SK-MEL-5 (cell line): ENCODE measurements at places on chromosomes 4 and X. TPM values are rescaled to one million over a fixed set of nuclear protein-coding genes. Genes with fewer than 3 reads are reported as not detected.
A peak's percentile ranks its signal among the peaks of the same experiment; 100 is the strongest.

DNA sequence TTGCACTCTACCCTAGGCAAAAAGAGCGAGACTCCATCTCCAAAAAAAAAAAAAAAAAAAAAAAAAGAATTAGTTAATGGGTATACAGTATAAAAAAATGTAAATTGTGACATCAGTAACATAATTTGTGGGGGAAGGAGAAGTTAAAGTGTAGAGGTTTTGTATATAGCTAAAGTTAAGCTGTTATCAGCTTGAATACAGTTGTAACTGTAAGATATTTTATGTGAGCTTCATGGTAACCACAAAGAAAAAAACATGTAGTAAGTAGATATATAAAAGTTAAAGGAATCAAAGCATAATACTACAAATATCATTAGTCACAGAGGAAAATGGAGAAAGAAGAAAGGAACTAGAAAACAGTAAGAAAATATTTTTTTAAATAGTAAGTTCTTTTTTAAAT lies 53.2 kb upstream of the EPGN start:
- DNase-seq, result no peak

Gene PDGFRA
- total RNA-seq, result 0.96 and 1.3 TPM in 2 replicates

DNA sequence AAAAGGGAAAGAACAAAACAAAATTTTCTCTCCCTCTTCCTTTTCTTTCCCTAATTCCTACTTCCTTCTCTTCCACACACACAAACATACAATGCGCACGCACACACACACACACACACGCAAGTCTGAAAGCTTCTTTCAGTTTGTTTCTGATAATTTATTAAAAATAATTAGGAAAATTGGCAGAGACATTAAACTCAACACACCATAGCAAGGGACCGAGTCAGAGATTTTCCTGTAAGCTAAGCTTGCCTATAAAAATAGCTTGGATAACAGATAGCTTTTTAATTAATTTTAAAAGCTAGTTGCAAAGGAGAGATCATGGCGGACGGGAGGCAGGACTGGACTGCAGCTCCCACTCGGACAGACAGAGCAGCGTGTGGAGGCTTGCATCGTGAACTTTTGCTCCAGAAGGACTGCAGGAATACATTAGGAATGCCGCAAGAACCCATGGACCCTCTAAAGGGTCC lies 92.6 kb upstream of the MAPK10 start:
- no peak for DNase-seq

Gene NEUROG2
- total RNA-seq, result 0.67 and 0.69 TPM in 2 replicates

DNA sequence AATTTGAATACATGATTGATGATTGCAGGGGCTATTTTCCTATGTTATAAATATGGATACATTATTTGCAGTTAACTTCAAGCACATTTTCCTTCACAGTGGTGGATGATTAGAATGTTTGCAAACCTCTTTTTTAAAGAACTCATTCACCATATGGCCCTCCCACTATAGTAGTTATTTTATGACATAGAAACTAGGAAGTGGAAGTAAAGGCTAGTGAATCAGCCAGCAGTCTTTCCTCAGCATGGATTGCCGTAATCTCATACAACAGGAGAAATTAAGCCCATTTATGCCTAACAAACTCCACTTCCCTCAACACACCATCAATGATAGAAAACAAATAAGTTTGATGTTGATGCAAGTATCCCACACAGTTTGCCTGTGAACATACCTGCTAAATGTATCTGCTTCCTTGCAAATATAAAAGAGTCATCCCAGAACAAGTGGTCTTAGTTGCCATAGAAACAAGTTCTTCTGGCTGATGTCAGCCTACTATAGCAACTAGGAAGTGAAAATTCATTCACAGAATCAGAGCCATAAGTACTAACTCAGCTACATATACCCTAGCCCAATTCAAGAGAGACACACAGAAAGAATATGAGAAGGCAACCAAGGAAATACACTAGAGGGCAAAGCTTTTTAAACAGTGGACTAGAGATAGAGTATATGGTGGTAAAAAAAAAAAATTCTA lies 100.9 kb upstream of the RADX start:
- DNase-seq, result no peak

GRCh38 chr4:20890761-20891160 lies 190.5 kb downstream of the PACRGL start:
- peak; percentile 54 for DNase-seq

- no peak for DNase-seq
Measured at GRCh38 chr4:41106694-41107419, 107.5 kb downstream of the APBB2 start.

DNA sequence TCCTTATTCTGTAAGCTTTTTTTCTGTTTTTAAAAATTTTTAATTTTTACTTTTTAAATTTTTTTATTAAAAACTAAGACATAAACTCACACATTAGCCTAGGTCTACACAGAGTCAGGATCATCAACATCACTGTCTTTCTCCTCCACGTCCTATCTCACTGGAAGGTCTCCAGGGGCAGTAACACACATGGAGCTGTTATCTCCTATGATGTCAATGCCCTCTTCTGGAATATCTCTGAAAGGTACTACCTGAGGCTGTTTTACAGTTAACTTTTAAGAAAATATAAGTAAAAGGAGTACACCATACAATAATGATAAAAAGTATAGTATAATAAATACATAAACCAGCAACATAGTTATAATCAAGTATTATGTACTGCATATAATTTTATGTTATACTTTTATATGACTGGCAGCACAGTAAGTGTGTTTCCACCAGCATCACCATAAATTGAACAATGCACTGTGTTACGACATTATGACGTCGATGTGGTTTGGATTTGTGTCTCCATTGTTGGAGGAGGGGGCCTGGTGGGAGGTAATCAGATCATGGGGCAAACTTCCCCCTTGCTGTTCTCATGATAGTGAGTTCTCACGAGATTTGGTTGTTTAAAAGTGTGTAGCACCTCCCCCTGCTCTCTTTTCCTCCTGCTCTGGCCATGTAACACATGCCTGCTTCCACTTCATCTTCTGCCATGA lies 21.3 kb downstream of the IL15 start:
- peak; percentile 34 for DNase-seq

- no peak for DNase-seq
Measured at GRCh38 chr4:120869613-120870278, 52.8 kb downstream of the PRDM5 start.

Gene TLR6
- total RNA-seq, result 6.8 and 7.8 TPM in 2 replicates

DNA sequence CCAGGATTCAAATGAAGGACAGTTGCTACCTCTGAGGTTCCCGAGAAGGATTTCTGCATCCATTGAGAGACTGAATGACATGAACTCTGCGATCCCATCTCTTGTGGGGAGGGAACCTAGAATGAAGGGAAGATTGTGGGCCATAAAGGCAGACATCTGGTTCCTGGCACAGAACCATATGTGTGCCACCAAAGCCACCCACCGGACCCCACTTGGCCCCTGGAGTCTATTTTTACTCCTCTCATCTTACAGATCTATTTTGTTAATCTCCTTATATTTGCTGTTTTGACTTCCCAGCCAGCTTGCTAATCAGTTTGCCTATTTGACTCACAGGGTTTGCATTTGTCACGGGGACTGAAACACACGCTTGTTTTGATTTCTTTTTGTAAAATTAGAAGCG lies 7.3 kb downstream of the SOD3 start:
- DNase-seq, result no peak

Gene CD99L2
- total RNA-seq, result 34.4 and 37.7 TPM in 2 replicates

DNA sequence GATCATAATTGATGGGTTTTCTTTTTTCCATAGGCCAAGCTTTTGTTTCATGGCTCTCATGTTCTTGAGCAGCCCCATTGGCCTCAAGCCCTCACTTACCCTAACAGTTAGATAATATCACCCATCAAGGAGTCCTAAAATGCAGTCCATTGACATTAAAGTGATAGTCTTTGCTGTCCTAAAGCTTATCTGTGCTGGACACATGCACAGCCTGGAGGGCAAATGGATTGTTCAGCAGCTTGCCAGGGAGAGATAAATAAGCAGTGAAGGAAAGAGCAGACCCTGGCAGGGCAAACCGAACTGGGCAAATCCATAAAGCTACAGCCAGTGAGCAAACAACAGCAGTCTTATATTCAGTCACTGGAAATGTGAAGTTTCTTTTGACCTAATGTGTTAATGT lies 199.6 kb upstream of the MID1 start:
- DNase-seq, result no peak

Gene LONRF3
- total RNA-seq, result 2.4 and 2.8 TPM in 2 replicates

Gene NPFFR2
- total RNA-seq, result not detected in 2 replicates

- no peak for DNase-seq
Measured at GRCh38 chr4:3386526-3386925, 55.2 kb upstream of the HGFAC start.

- DNase-seq, result no peak
Measured at GRCh38 chrX:125769628-125770027, 396.5 kb downstream of the DCAF12L2 start.

DNA sequence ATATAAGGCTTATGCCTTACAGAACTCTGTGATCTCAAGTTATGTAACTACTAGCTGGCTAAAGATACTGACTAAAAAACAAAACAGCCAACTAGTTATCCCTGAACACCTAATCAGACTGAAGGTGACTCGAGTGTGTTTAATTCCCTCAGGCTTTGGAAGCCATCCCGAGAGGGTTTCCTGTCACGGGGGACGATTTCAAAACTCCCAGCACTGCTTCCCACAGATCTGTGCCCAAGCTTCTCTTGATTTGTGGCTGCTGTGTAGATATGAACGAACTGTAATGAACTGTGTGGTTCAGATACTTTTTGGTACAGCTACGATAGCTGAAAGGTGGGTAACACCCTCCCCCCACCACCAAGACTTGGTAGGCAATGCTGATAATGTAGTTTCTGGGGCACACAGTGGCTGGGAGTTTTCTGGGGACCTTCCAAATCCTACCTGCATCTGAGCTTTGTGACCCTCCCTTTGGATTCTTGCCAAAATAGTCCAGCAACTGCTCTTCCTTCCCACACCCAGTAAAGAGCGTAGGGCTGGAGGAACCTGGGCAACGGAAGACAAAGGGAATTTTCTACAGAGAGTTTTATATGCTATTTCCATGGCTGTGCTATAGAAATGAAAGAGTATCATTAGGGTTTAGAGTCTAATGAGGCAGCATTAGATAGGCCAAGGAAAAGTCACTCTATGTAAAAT lies 148.8 kb downstream of the MGST2 start:
- peak; percentile 50 for DNase-seq

DNA sequence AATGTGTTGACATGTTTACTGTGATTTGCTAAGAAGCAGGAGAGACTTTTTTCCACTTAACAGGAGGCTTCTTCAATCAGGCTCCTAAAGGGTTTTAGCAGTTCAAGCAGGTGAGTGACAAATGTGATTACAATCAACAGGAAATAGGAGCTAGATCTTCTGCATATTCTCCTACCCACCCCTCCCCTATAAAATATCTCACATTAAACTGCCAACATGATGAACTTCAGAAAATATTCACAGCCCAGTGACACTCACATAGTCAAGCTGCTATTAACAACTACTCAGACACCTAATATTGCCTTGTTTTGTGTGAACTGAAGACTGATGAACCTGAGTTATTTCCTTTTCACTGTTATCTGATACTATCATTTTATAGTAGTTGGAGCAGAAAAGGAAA lies 55.9 kb upstream of the ANTXR2 start:
- DNase-seq, result no peak

DNA sequence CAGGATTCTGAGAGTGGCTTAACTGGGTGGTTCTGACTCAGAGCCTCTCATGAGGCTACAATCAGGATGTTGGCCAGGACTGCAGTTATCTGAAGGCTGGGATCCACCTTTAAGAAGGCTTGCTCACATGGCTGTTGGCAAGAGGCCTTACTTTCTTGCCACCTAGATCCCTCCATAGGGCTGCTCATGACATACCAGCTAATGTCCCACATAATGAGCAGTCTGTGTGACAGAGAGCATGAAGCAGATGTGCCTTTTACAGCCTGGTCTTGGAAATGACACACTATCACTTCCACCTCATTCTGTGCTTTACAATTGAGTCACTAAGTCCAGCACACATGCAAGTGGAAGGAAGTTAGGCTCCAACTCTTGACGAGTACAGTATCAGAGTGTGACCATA lies 4.3 kb upstream of the RBM3 start:
- peak; percentile 10 for DNase-seq

- DNase-seq, result no peak
Measured at GRCh38 chr4:80153874-80154544, 43.3 kb upstream of the PRDM8 start.

Gene MAGEB17
- total RNA-seq, result 0.40 TPM in 1 of 2 replicates, not detected in the other

- no peak for DNase-seq
Measured at GRCh38 chr4:95889662-95890061, 49.8 kb downstream of the PDHA2 start.

Gene SHROOM3
- 0.82 and 0.88 TPM in 2 replicates for total RNA-seq

DNA sequence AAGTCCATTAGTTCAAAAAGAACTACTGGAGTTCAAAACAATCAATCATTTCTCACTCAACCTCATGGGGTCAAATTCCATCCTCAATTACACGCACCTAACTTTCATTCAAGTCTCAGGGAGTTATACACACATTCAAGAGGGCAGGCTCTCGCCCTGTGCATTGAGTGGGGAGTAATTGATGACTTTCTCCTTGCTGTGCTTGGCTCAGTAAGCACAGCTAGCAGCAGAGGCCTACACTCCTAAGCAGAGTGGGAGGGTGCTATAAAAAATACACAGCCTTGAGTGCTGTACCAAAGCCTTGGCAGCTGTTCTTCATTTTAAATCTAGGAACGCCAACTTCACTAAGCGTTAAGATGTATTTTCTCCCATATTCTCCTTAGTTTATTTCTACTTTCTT lies 958.3 kb upstream of the ADGRL3 start:
- DNase-seq, result no peak

DNA sequence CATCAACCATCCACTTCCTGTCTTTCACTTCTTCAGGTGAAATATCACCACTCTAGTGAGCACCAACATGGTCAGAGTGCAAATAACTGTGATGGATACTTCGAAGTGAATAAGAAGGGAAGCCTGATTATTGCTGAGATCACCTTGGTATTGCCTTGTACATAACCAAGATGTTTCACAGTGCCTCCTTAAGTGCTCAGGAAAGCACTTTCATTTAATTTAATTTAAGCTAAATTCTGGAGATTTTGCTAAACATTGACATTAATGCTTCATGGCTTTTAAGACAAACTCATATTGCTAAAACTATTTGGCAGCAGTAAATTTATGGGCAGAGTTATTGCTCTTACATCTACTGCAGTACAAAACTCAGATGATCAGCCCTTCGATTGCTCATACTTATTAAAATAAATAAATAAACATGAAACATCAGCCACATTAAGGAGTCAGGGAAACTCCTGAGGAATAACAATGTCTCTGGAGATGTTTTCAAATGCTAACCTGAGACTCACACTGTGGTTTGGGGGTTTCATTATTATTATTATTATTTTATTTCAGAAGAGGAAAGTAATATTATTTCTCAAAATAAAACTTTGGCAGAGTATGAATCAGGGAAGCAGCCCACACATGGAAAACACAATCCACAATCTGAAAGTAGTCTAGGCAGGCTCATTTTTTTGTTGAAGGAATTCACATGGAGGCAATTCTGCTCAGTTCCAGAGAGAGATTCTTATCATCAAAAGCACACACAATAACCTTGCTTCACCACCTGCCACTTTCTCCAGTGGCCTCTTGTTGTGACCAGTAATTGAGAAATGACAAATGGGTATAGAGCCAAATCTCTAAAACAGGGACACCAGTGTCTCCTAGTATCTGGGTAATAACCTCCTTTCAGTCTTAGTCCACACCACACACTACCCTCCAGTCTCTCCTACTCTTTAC lies 344.2 kb downstream of the MAPK10 start:
- DNase-seq, result no peak

GRCh38 chr4:2898001-2898400 lies 54.4 kb downstream of the ADD1 start:
- no peak for DNase-seq
